ENCODE measurements at places on chromosomes 16 and 17. TPM values are rescaled to one million over a fixed set of nuclear protein-coding genes. Genes with fewer than 3 reads are reported as not detected.

BRD7 gene
- 47.1 TPM for total RNA-seq

PRR15L gene
- not detected for total RNA-seq

CD79B gene
- total RNA-seq: 1.1 TPM

TXNDC17 gene
- total RNA-seq: 77.1 TPM

SALL1 gene
- total RNA-seq: not detected

KRTAP2-2 gene
- total RNA-seq: not detected

SPATA32 gene
- not detected for total RNA-seq

FSCN2 gene
- total RNA-seq: 1.1 TPM

STAC2 gene
- total RNA-seq: not detected

PLA2G10 gene
- not detected for total RNA-seq

OR3A1 gene
- total RNA-seq: not detected

CPPED1 gene
- 29.8 TPM for total RNA-seq

KCNH4 gene
- 0.19 TPM for total RNA-seq

GAS2L2 gene
- total RNA-seq: not detected

KRT40 gene
- total RNA-seq: not detected
